CD4-positive, alpha-beta memory T cell (primary cell): ENCODE measurements at places on chromosomes 16 and 17.
A peak's percentile ranks its signal among the peaks of the same experiment; 100 is the strongest.

DNA sequence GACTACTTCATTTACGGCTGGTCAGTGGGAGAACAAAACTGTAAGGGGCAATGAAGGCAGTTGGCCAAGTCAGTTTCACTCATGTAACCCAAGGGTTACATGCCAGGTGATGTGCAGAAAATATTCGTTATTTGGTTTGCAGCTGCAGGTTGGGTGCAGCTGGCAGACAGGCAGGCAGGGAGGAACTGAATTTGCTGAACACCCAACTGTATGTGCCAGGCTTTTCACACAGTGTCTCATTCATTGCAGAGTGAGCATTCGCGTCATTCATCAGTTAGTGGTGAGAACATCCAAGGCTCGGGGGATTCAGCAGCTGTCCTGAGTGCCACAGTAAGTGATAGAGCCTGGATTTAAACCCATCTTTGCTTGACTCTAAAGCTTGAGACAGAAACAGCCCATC lies 59.7 kb downstream of the ABCC6 start:
- DNase-seq, result no peak

- DNase-seq, result no peak
Observed at GRCh38 chr16:73891129-73891542, 405.5 kb upstream of the PSMD7 start.

GRCh38 chr16:19210968-19211367 lies 42.9 kb downstream of the SYT17 start:
- DNase-seq, result no peak

DNA sequence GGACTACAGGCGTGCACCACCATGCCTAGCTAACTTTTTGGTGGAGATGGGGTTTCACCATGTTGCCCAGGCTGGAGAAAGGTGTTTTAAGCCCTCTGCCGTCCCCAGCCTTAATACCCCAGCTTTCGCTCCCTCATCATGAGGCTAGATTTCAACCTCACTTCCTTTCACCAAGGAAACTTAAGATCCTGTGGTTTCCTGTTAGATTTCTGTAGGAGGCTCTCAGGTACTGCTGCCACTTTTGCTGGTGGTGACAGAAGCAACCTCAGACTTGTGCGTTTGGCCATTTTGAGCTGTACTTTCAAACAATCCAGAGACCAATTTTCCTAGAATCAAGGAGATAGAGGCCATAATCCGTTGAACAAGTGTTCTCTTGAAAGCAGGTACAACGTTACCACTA lies 36.2 kb downstream of the MPHOSPH6 start:
- peak; percentile 31 for DNase-seq

DNA sequence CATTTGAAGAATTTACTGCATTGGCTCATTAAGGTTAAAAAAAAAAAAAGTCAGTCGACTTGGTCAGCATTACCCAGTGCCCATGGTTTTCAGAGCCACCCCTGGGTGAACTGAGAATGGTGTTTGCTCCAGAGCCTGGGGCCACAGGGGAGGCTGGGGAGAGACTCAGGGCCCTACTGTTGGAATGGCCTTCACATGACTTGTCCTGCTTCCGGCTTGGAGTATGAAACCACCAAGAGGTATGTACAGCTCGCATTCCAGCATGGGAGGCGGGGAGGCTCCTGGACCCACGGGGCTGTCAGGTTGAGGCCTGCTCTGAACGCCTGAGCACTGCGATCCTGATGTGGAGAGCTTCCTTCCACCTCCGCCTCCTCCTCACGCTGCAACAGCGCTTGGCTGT lies 36.8 kb downstream of the MSI2 start:
- DNase-seq, result no peak

DNA sequence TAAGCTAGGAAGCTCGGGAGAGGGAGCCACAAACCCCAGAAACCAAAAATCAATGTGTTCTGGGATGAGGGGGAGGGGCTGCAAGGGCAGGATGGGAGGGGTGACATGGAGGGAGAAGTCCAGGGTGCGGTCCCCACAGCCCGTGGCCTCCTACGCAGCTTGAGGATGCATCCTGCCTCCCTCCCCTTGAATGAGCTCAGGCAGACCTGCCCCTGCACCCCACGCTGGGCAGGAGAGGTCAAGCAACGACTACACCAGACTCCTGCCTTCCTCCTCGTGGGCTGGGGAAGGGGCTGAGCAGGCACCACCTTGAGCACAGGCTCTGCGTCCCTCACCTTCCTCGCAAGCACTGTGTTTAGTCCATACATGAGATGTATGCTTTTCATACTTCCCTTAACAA lies 3.9 kb downstream of the ANKRD13B start:
- DNase-seq, result no peak

DNA sequence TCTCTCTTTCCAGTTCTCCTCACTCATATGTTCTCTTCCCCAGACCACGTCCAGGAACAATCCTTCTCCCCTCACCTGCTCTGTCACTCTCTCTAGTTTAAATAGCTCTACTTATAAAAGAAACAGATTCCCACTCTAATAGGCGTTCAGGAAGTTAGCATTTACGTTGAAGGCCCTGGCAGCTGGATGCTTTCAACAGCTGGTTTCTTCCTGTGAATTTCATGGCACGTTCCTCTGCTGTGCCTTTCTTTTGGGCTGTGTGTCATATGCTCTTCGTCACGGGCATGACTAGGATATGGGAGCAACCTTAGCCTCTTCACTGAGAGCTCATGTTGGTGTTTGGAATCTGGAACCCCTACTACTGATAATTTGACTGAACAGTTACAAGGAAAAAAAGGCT lies 73.2 kb downstream of the ZNF18 start:
- DNase-seq, result no peak

DNA sequence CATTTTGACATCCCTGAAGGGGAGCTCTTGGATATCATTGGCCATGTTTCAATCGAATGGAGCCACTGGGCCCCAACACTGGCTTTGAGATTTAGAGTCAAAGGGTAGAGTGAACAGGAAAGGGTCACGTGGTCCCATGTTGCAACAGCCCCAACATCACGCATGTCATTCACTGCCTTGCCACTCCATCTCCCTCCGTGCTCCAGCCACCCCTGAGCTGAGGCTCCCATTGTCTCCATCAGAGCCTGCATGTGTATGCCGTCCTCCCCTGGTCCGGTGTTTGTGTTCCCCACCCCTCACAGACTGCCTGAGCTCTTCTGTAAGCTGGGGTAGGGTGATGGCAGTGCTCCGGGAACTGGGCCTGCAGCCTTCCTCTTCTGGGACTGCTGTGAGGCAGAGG lies 12.1 kb downstream of the NFE2L1 start:
- no peak for DNase-seq

GRCh38 chr17:622356-622755 lies 92.3 kb downstream of the VPS53 start:
- no peak for DNase-seq

DNA sequence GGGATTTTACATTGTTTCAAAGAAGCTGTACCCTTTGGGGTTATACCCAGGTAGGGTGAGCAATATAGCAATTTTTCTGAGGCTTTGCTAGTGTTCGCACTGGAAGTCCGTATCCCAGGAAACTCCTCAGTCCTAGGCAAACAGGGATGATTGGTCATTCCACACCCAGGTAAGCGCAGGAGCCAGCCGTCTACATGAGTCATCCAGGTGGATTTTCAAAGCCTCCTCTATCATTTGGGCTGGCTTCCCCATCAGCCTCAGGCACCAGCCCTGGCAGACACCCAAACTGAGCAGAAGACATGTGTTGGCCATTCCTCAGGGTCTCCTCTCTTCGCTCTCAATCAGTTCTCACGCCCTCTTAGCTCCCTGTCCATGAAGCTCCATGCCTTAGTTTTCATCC lies 135.6 kb downstream of the AIPL1 start:
- DNase-seq, result no peak

DNA sequence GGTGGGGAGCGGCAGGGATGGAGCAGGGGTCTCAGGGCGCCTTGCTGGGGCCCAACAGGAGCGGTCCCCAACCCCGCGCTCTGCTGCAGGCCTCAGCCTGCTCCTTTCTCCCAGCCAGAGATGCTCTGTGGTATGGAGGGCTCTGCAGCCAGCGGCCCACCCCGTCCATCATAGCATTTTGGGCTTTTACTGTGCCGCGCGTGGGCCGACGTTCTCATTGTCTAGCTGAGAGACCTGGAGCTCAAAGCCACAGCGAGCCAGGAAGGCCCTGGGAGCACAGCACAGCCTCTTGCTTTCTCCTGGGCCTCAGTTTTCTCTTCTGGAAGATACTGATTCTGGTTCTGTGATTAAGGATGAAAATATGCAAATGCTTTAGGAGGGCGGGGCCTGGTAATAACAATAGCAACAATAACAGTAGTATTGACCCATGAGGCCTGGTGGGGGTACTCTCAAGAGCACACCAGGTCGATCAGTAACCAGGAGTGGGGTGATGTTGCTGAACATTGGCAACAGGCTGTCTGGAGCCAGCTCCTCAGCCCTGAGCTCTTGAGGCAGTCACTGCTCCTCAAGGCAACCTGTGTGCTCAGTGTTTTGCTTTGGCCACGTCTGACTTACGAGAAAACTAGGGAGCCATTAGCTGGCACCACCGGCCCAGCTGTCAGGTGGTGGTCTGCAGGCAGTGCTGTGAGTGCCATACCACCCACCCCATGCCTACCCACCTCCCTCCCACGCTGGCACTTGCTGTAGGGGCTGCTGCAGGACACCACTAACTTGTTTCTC lies 1.1 kb upstream of the RASD1 start:
- no peak for DNase-seq

GRCh38 chr16:58415003-58415402 lies 22.7 kb downstream of the GINS3 start:
- no peak for DNase-seq

- peak; percentile 24 for DNase-seq
Observed at GRCh38 chr16:25014500-25015147, 545 bp downstream of the ARHGAP17 start.

DNA sequence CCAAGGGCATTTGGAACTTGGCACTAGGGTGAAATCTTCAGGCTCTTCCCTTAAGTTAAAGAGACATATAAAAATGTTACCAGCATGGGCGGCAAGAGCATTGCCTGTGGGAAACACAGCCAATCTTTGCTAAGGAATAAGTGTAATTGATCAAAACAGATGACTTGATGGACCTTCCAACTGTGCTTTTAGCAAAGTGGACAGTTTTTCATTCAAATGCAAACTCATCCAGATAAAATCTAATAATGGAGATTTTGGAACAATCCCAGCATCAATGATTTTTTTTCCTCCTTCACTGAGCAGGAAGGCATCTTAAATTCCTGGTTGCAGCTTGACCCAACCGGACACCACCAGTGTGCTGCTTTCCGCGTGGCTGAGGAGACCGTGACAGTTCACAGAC lies 42.9 kb upstream of the BHLHA9 start:
- no peak for DNase-seq

- DNase-seq, result no peak
Observed at GRCh38 chr16:51682905-51683304, 531.8 kb upstream of the SALL1 start.
